Neural progenitor cell (in vitro differentiated cells): ENCODE measurements at places on chromosomes 12 and 14. TPM values are rescaled to one million over a fixed set of nuclear protein-coding genes. Genes with fewer than 3 reads are reported as not detected.

The TRPV4 gene
- 0.56 and 2.8 TPM in 2 replicates for total RNA-seq

DNA sequence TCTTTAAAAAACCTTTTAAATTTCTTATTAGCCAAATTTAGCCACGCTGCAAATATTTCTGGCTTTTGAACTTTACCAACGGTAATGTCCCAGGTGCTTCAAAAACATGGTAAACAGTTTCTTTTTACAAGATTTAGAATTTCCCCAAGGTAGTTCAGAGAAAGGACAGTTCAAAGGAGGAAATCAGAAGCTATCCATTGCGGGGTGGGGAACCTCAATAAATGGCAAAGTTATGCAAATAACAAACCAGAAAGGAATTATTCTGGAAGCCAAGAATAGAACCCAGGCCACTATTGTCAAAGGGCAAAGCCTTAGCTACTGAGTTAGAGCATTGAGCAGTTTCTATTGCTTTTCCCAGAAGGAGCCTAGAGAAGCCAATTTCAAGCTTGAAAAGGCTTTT lies 62.3 kb downstream of the PDE6H start:
- DNase-seq: no peak

GRCh38 chr14:71758229-71758951 lies 173.8 kb upstream of the RGS6 start:
- no peak for DNase-seq

The POU6F1 gene
- total RNA-seq: 1.6 TPM in 2 replicates

GRCh38 chr12:128856791-128857078 lies 3.5 kb downstream of the GLT1D1 start:
- DNase-seq: no peak

GRCh38 chr12:27199638-27200300 lies 44.3 kb upstream of the STK38L start:
- DNase-seq: no peak

- no peak for DNase-seq
Measured at GRCh38 chr12:337039-337438, 52.1 kb downstream of the KDM5A start.

- DNase-seq: no peak
Measured at GRCh38 chr14:23605931-23606585, 27.5 kb upstream of the JPH4 start.
